ENCODE measurements at places on chromosomes 5 and 9. TPM values are rescaled to one million over a fixed set of nuclear protein-coding genes. Genes with fewer than 3 reads are reported as not detected.

FBN2 gene
- total RNA-seq: 0.20 TPM

SLC36A3 gene
- not detected for total RNA-seq

DNA sequence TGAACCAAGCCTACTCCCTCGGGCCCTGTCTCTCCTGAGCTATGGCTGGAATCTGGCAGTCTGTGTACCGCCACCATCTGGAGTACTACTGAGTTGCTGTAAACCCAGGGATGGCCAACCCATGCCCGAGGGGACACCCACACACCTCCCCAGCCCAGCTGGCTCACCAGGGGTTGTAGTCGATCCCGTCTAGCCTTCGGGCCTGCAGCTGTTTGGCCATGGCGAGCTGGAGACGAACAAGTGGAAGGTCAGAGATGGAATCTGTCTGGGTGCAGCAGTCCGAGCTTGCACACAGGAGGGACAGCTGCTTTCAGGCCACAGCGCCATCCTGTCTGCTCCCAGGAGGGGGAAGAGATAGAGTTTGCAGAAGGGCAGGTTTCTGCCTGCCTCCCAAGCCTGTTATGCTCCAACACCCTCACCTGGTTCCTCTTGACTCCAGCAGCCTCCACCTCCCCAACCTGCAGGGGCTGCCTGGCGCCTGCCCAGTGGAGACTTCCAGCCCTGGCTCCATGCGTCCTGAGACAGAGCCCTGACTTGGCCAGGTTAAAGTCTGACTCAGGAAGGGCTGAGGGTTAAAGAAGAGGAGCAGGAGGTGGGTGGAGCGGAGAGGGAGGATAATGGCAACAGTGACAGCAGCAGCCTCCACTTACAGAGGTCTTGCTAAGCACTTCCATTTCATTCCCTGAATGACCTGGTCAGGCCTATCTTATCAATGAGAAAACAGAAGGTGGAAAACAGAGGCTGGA is 15.8 kb upstream of the SPOUT1 start:
- no peaks in the 10 kb centered on the region for H3K36me3 ChIP-seq
- H3K27me3 ChIP-seq: no peaks in the 10 kb centered on the region
- no peak for DNase-seq
- H3K27ac ChIP-seq: no peak overlapping the region
- H3K4me1 ChIP-seq: no peaks in the 10 kb centered on the region
- H3K4me3 ChIP-seq: no peak overlapping the region

DNA sequence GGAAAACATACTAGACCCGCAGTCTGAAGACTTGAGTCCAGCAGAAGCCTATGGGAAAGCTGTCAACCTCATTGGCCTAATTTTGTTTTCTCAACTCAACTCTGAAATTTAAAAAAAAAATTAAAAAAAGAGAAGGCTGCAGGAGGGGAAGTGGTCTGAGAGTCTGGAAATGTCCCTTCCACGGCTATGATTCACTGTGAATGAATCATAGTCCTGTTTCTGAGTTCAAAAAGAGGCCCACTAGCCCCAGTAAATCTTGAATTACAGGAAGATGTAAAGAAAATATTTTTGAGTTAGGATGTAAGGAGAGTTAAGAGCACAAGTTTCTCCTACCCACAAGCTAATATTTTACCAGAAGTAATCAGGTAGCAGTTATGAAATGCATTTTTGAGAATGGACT is 565.5 kb upstream of the DMAC1 start:
- H3K27ac ChIP-seq: no peak overlapping the region
- no peak overlapping the region for H3K4me3 ChIP-seq
- no peaks in the 10 kb centered on the region for H3K4me1 ChIP-seq
- DNase-seq: no peak
- H3K36me3 ChIP-seq: no peaks in the 10 kb centered on the region
- no peaks in the 10 kb centered on the region for H3K27me3 ChIP-seq

All from CD8-positive, alpha-beta memory T cell (primary cell).